GM04503 (cell line): ENCODE measurements at places on chromosomes 11 and 22.

- no peak for DNase-seq
Measured at GRCh38 chr11:90113541-90113940, 20.9 kb upstream of the NAALAD2 start.

- DNase-seq = no peak
Measured at GRCh38 chr22:41517172-41518047, 26.9 kb downstream of the POLR3H start.

DNA sequence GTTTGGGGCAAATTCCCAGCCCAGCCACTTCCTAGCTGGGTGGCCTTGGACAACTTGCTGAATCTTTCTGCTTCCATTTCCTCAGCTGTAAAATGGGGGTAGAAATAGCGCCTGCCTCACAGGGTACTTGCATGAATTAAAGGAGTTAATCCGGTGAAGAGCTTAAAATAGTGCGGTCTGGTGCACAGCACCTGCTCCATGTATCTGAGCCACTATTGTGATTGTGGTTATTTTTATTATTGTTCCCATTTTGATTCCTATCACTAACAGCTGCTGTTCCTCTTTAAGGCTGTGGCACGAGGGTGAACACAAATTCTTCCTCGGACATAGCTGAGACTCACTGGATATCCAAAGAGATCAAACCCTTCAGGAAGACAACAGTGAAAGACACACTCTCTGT lies 46.9 kb upstream of the TP53I11 start:
- no peak for DNase-seq

DNA sequence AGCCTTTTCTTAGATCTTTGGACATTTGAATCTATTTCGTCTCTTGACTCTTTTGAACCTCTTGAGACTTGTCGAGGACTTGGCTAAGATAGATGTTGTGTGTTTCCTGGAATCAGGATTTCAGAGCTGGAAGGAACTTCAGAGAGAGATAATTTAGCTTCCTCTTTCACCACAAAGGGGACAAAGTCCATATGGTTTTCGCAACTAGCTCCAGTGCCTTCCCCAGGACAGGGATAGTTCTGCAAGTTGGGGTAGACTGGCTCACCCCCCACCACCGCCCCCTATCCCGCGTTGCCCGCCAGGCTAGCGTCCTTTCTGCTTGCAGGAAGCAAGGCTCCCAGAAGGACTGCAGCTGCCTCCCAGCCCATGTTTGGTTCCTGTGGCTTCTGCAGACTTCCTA lies 75.7 kb upstream of the MYO18B start:
- no peak for DNase-seq

GRCh38 chr22:17319546-17319945 lies 49.7 kb upstream of the CECR2 start:
- no peak for DNase-seq
